CD14-positive monocyte (primary cell): ENCODE measurements at places on chromosomes 13 and 19.

GRCh38 chr13:98483601-98484288 lies 93.2 kb downstream of the STK24 start:
- no peaks in the 10 kb centered on the region for H3K27me3 ChIP-seq
- peaks cover 26% of the 10 kb centered on the region for H3K4me1 ChIP-seq
- peaks cover 14% of the 10 kb centered on the region for H3K36me3 ChIP-seq

- no peaks in the 10 kb centered on the region for H3K4me1 ChIP-seq
- H3K27ac ChIP-seq: no peak overlapping the region
- DNase-seq: no peak
- peaks cover 32% of the 10 kb centered on the region for H3K27me3 ChIP-seq
- H3K36me3 ChIP-seq: no peaks in the 10 kb centered on the region
- no peak overlapping the region for H3K4me3 ChIP-seq
Measured at GRCh38 chr13:38685974-38686576, 802 bp upstream of the FREM2 start.

GRCh38 chr13:33917190-33917589 lies 99.2 kb downstream of the RFC3 start:
- no peak overlapping the region for H3K4me3 ChIP-seq
- peaks cover 6% of the 10 kb centered on the region for H3K4me1 ChIP-seq
- no peak for DNase-seq
- H3K27ac ChIP-seq: no peak overlapping the region
- no peaks in the 10 kb centered on the region for H3K27me3 ChIP-seq

DNA sequence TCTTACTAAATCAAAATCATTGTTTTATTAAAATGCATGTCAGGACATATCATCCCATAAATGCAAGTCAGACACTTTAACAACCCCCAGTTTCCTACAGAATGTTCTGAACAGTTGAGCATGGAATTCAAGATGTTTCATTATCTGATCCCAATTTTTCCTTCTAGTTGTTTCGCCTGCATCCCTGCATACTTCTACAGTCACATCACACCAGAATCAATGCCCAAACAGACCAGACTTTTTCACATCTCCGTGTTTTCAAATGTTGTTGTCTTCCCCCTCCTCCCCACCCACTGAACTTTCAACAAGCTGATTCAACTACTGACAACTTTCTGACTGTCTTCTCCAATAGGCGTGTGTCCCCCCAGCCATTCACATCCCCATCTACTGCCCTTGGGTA lies 48.6 kb downstream of the LHFPL6 start:
- H3K27ac ChIP-seq: no peak overlapping the region
- no peak for DNase-seq
- H3K4me1 ChIP-seq: no peaks in the 10 kb centered on the region
- no peaks in the 10 kb centered on the region for H3K27me3 ChIP-seq
- no peak overlapping the region for H3K4me3 ChIP-seq

DNA sequence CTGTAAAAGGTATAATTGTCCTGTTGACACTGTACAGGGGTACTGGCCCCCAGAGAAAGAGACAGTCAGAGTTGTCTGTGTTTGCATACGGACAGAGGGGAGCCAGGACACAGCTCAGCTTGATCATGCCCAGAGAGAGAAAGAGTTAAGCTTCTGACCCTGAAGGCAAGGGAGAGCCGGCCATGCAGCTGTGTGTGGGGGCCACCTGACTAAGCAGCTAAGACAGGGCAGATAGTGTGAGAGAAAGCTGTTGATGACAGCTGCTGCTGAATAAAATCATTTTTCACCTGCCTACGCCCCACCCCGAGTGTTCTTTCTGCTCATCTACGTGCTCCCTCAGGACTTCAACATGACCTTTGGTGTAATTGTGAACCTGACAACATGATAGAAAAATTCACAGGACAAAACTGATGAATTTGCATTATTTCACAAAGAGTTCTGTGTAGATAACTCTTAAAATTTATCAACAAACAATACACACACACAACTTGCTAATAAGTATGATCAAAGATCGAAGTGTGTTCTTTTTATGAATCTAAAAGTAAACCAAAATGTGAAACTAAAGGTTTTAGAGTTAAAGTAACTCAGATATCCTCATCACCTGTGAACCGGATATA lies 1294.3 kb upstream of the ATXN8OS start:
- no peaks in the 10 kb centered on the region for H3K4me1 ChIP-seq
- no peaks in the 10 kb centered on the region for H3K27me3 ChIP-seq
- H3K36me3 ChIP-seq: no peaks in the 10 kb centered on the region
- H3K4me3 ChIP-seq: no peak overlapping the region
- no peak overlapping the region for H3K27ac ChIP-seq
- no peak for DNase-seq

DNA sequence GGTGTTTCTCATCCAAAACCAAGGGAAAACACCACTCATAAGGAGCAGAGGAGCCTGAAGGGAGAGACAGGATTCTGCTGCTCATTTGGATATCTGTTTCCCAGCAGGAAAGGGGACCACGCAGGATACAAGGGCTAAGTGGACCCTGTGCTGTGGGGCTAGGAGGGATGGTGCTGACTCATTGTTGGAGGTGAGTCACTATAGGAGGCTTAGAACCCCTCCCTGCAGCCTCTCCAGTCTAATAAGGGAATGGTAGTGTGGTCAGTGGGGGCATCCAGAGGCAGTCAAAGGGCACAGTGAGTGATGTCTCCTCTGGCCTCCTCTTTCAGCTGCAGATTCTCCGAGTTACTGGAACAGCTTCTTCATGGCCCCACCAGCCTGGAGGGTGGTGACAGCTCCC lies 442.3 kb downstream of the TUBA3C start:
- DNase-seq: no peak
- H3K27ac ChIP-seq: no peak overlapping the region
- no peaks in the 10 kb centered on the region for H3K27me3 ChIP-seq

- H3K4me3 ChIP-seq: no peak overlapping the region
- no peaks in the 10 kb centered on the region for H3K27me3 ChIP-seq
- H3K27ac ChIP-seq: no peak overlapping the region
- peaks cover 6% of the 10 kb centered on the region for H3K36me3 ChIP-seq
Measured at GRCh38 chr19:40625406-40626120, 24.4 kb downstream of the LTBP4 start.

DNA sequence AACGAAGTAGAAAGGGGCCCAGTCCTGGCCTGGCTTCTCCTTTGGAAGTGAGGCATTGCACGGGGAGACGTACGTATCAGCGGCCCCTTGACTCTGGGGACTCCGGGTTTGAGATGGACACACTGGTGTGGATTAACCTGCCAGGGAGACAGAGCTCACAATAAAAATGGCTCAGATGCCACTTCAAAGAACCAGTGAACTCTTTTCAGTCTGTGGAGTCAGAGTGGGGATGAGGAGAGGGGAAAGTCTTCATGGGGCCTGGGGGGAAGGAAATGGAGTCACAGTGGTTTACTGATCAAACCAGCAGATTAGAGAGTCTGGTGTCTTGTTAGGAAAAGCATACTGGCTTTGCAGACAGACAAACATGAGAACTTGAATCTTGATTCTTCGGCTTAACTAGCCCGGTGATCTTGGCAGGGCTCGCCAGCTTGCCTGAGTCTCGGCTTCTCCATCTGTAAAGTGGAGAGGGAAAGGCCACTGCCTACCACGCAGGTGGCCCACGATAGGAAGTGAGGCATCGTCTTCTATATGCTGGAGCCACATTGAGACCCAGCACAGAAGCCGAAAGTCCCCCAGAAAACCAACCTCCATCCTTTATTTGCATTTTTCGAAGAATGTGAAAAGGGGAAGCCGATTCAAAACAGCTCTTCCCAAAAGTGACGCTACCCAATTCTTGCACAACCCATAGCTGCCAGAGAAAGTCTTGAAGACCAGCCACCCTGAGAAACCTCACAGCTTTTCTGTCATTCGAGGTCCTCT lies at the start of gene FFAR1:
Gene FFAR1 (plus strand): TSS at position 732 of the 759 bp plus-strand sequence. CDS start 3,650 bp downstream, outside the sequence.
- H3K27ac ChIP-seq: peak within 1 kb of the TSS; percentile 86
- peak; percentile 91 for DNase-seq
- H3K36me3 ChIP-seq: no peaks in the 10 kb centered on the region
- H3K4me3 ChIP-seq: peak within 1 kb of the TSS; percentile 45

DNA sequence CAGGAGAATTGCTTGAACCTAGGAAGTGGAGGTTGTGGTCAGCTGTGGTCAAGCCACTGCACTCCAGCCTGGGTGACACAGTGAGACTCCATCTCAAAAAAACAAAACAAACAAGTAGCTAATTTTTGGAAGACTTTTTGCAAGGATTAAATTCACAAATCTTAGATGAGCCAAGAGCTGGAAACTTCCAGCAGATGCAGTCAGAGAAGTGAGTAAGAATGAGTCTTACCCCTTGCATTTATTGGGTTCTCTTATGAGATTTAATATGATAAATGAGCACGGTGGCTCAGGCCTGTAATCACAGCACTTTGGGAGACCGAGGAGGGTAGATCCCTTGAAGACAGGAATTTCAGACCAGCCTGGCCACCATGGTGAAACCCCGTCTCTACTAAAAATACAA lies 44.9 kb upstream of the NBEA start:
- no peaks in the 10 kb centered on the region for H3K36me3 ChIP-seq
- H3K27me3 ChIP-seq: no peaks in the 10 kb centered on the region
- H3K27ac ChIP-seq: no peak overlapping the region
- no peak for DNase-seq

DNA sequence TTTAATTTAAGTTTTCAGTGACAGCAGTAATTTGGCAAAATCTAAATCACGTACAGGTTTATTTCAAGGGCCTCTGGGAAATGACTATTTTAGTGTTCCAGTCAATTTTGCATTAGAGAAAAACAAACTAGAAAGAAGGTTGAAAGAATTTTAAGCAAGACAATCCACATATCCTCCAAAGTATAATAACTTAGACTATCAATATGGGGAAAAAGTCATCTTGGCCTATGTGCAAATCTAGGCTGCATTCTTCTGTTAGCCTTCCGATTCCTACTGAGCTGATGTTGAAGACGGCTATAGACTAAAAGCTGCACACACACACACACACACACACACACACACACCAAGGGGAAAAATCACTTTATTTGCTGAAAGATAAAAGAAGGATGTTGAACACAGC lies 81.3 kb downstream of the SLITRK6 start:
- no peak for DNase-seq
- no peak overlapping the region for H3K27ac ChIP-seq
- H3K36me3 ChIP-seq: no peaks in the 10 kb centered on the region
- H3K4me1 ChIP-seq: no peaks in the 10 kb centered on the region

GRCh38 chr13:97896446-97896845 lies 57.0 kb upstream of the IPO5 start:
- no peaks in the 10 kb centered on the region for H3K4me1 ChIP-seq
- no peaks in the 10 kb centered on the region for H3K36me3 ChIP-seq
- DNase-seq: no peak
- no peak overlapping the region for H3K27ac ChIP-seq
- H3K4me3 ChIP-seq: no peak overlapping the region
- H3K27me3 ChIP-seq: no peaks in the 10 kb centered on the region

DNA sequence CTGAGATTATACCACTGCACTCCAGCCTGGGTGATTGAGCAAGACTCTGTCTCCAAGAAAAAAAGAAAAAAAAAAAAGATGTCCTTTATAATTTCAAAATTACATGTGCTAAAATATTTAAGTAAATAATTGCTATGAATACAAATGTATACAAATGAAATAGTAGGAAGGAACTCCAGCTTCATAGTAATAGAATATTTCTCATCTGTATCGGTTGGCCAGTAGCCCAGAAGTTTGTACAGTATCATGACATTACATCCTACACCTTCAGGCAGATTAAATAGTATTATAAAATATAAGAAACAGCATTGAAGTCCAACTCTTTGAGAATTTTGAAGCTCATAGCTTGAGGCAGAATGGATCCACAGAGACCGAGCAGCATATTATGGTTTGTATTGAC lies 36.5 kb upstream of the CLDN10 start:
- H3K27me3 ChIP-seq: no peaks in the 10 kb centered on the region
- DNase-seq: no peak
- H3K4me3 ChIP-seq: no peak overlapping the region
- H3K27ac ChIP-seq: no peak overlapping the region

DNA sequence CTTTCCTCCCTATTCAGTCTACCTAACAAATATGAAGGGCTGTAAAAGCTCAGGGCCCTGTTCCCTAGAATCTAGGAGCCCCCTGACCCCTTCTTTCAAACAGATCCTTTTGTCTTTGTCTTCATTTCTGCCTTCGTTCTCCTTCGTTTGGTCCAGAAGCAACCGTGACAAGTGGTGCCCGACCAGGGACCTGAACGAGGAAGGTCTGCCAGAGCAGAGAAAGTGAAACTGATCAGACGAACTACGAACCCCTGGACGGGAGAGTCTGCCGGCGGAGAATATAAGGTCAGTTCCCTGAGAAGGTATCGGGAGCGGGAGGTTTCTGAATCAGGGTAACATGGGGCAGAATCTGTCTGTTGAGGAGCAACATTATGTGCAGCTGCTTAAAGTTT lies 751 bp downstream of the ERVK3-1 start:
- H3K4me3 ChIP-seq: peak overlapping the region; percentile 90
- H3K4me1 ChIP-seq: peaks cover 12% of the 10 kb centered on the region
- H3K27ac ChIP-seq: peak overlapping the region; percentile 65
- H3K27me3 ChIP-seq: no peaks in the 10 kb centered on the region
- H3K36me3 ChIP-seq: peaks cover 26% of the 10 kb centered on the region
- no peak for DNase-seq

DNA sequence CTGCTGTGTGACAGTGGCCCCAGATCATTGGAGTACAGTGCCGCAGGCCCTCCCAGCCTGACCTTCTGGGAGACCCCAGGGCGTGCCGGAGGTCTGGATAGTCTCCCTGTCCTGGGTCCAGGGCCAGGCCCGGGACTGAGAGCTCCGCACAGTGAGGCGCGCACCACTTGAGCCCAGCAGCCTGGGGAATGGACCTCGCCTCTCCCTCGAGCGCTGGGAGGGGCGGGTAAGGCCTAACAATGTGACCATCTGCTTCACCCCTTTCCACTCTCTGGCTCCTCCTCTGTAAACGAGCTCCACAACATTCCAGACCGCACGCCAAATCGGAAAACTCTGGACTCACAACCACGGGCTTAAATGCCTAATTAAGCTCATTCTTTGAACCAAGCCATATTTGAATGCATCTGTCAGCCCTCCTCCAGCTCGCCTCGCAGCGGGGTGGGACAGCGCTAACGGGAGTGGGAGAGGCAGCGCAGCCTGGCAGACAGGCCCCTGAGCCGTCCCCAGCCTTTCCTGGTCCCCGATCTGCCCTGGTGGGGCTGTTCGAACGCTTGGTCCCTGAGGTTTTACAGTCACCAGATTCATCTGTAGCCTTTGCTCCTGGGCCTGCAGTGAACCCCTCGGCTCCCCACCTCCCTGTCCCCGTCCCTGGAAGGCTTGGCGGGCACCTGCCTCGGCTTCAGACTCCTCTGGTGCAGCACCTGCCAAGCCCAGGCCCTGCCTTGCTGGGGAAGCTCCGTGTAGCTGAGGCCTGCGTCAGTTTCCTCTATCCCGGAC lies 120.7 kb upstream of the VSTM2B start:
- no peak for DNase-seq
- no peak overlapping the region for H3K4me3 ChIP-seq
- no peak overlapping the region for H3K27ac ChIP-seq
- H3K36me3 ChIP-seq: no peaks in the 10 kb centered on the region
- no peaks in the 10 kb centered on the region for H3K4me1 ChIP-seq

GRCh38 chr13:111488486-111489132 lies 168.2 kb downstream of the TEX29 start:
- H3K36me3 ChIP-seq: no peaks in the 10 kb centered on the region
- H3K27ac ChIP-seq: no peak overlapping the region
- no peaks in the 10 kb centered on the region for H3K27me3 ChIP-seq
- H3K4me1 ChIP-seq: no peaks in the 10 kb centered on the region

GRCh38 chr13:30870049-30870884 lies 35.8 kb upstream of the MEDAG start:
- peak; percentile 72 for DNase-seq
- no peak overlapping the region for H3K4me3 ChIP-seq
- H3K27ac ChIP-seq: no peak overlapping the region

- no peak overlapping the region for H3K27ac ChIP-seq
- DNase-seq: no peak
- no peak overlapping the region for H3K4me3 ChIP-seq
- H3K4me1 ChIP-seq: no peaks in the 10 kb centered on the region
- H3K27me3 ChIP-seq: no peaks in the 10 kb centered on the region
Measured at GRCh38 chr13:75790198-75790970, 154.3 kb downstream of the LMO7 start.
